ENCODE measurements at places on chromosomes 2 and 18. TPM values are rescaled to one million over a fixed set of nuclear protein-coding genes. Genes with fewer than 3 reads are reported as not detected.

DNA sequence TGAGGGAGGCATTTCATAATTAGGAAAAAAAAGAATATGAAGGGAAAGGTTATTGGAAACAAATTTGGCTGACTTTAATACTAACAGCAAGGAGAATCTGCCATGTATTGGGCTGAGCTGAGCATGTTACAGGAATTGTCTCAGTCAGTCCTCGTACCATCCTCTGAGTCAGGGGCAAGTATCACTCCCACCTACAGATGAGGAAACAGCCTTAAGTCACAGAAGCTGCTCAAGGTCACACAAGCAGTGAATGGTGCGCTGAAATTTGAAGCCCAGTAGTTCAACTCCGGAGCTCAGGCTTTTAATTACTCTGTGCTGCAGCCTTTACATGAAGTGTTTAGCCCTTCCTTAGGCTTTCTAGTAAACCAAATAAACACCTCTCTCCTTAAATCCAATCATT lies 17.3 kb downstream of the PROKR1 start:
- DNase-seq: no peak

GRCh38 chr2:102520009-102520408 lies 47.0 kb downstream of the SLC9A4 start:
- DNase-seq: no peak

GRCh38 chr2:156489195-156489594 lies 53.0 kb downstream of the GPD2 start:
- DNase-seq: no peak

DNA sequence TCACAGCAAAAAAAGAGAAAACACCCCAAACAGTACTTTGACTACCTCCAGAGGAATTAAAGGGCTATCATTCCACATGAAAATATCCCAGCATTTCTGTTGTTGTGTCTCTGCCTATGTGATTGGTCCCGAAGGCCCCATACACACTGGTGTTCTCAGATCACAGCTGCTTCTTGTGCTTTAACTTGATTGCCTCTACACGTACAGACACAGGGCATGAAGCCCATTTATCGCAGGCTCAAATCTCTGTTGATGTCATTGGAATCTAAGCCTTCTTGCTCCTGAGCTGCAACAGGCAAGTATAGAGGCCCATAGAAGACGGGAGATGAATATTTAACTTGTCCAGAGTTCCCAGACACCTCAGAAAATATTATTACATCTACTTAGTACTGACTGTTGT lies 405.2 kb downstream of the NCKAP5 start:
- DNase-seq: no peak

- DNase-seq: no peak
Measured at GRCh38 chr2:179927041-179927440, 65.6 kb upstream of the ZNF385B start.

GRCh38 chr2:167719410-167719809 lies 528.0 kb downstream of the STK39 start:
- DNase-seq: no peak

DNA sequence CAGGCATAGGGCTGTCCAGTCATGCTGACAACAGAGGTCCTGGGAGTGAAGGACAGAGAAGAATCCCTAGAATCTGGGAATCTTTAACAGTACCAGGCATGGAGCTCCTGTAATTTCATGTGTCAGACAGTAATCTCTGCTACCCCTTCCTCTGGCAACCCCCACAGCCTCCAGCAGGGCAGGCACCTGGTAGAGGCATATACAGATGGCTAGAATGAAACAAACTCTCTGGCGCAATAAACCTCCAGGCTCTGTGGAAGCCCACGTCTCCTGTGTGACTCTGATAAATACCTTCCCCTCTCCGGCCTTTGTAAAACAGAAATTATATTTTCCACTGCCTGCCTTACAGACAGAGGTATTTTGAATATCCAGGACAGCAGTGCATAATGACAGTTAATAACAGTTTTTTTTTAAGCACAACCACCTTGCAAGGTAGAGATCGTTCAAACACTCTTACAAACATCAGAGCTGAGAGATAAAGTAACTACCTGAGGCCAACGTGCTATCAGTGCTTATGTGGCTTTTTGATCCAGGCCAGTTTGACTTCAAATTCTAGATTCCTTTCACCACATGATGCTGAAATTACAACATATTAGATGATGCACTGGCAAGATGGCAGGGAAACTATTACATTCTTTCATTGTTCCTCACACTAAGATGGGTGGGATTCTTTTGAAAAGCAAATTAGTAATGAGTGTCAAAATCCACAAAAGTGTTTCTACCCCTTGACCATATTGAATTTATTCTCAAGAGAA lies 47.7 kb upstream of the TMEM247 start:
- DNase-seq: no peak

- DNase-seq: no peak
Measured at GRCh38 chr18:36176711-36177110, 10.6 kb upstream of the MOCOS start.

DNA sequence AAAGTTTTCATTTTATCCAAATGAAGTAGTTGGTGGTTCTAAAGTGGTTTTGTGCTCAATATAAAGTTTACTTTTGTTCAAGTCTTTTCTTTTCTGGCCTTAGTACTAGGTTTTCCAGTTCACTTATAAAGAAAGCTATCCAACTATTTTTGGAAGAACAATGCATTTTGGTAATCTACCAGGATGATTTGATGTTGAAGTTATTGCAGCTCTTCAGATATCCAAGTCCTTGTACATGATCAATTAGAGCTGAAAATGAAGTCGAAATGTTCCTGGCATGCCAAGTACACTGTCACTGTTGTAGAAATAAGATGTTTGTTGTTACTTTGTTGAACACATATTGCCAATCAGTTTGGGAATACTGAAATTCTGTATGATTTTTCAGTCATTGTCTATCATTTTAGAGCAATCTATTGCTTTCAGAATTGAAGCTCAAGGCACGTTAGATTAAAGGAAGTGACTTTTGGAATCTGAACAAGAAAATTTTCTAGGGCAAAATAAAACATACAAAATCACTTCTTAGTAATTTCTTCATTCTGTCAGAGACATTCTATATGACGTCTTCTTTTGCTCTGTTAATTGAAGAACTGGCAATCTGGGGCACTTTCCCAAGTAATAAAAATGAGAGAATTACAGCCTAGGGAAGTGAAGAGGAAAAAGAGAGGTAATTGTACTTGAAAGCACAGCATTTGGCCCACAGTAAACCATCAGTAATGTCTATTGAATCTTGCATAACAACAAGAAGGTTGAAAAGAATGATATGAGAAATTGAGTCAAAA lies 232.3 kb downstream of the MREG start:
- no peak for DNase-seq

DNA sequence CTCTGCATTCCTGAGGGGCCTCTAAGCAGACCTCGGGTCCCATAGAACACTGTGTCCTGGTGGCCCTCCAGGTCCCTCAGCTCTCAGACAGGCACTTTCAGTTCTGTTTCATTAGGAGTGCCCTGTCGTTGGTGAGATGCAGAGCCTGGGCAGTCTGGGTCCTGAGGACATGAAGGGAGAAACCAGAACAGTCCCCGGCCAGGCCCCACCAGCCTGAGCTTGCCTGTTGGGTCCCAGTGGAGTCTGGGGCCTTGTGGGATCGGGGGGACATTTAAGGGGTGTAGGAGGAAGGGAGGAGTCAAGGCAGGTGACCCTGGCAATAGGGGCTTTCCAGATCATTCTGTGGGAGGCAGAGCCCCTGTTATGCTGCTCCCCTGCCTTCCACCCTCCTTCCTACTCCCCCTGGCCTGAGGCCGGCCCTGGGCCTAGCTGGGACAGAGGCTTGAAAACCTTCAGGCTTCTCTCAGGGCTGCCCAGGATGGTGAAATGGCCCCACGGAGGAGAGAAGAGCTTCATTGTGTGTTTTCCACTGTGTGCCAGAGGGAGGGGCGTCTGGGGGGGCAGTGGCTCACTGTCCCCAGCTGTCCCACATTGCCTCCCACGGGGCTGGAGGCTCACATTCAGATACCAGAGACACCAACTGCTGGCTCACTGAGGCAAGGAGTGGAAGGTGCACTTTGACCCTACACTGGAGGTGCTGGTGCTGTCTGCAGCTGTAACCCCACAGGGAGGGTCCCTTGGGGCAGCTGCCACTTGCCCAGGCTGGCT lies 26.6 kb upstream of the CATIP start:
- no peak for DNase-seq

C2orf66 gene
- total RNA-seq: not detected

DLGAP1 gene
- total RNA-seq: 2.0 TPM

CGREF1 gene
- 3.5 TPM for total RNA-seq
